ENCODE measurements at places on chromosomes 2 and 18.

DNA sequence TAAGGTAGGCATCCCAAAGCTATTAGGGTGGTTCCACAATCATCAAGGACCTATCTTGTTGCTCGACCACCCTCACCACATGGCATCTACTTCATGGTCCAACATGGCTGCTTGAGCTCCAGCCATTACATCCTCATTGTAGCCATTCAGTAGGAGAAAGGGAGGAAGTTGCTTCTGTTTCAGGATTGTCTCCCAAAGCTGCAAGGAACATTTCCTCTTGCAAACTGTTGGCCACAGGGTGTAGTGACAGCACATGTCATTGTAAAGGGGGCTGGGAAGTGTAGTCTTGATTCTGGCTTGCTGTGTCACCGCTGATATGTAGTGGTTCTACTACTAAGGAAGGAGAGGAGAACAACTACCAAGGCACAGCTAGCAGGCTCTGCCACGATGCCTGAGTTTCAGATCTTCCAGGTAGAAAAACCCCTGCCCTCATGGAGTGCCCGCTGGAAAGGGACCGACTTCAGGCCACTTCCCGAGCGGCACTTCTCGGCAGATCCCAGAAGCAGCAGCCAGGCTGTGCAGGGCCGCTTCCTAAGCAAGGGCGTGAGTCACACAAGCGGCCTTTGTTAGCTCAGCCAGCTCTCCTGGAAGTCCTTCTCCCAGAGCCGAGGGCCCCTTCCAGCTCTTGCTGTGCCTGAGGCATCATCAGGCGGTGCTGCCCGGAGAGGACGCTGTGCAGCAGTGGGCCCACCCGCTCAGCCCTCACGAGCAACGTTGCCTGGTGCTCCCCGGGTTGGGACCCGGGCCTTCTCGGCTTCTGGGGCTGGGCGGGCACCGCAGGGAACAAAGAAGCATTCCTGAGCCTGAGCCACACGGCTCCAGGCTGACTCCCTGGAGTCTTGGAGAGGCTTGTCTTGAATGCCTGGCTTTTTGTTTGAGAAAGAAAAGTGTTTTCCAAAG lies 58.2 kb downstream of the HS6ST1 start:
- DNase-seq: peak; percentile 52

DNA sequence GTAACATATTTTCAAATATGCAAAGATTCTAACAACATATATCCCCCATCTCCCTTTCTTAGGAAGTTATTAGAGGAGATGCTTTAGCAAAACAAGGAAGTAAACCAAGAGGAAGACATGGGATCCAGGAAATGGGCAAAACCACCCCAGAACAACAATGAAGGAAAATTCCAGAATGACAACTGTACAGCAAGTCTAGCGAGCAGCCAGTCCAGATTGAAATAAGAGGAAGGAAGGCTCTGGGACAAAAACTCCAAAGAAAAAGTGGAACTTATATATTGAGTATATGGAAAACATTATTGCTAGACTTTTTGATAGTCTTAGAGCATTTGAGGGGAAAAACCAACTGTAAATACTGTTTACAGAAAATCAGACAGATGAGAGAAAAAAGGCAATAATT lies 2.9 kb upstream of the ARPC2 start:
- no peak for DNase-seq

DNA sequence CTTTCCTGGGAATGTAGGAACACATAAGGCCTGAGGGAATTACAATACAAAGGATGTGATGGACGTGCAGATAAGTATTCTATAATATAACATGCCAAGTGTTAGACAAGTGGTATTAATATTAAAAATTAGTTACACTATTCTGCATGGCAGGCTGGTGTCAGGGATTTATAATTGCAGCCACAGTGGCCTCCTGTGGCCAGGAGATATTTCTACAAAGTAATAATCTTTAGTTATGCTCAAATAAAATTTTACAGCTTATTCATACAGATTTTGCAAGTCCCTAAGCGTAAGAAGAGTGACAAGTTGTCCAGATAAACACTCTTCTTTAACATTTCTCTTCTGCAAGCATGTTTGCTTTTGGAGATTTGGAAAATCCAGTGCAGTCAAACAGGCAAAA lies 90.4 kb upstream of the CBLN2 start:
- DNase-seq: no peak

- no peak for DNase-seq
Measured at GRCh38 chr2:187224989-187225388, 223.1 kb downstream of the CALCRL start.

DNA sequence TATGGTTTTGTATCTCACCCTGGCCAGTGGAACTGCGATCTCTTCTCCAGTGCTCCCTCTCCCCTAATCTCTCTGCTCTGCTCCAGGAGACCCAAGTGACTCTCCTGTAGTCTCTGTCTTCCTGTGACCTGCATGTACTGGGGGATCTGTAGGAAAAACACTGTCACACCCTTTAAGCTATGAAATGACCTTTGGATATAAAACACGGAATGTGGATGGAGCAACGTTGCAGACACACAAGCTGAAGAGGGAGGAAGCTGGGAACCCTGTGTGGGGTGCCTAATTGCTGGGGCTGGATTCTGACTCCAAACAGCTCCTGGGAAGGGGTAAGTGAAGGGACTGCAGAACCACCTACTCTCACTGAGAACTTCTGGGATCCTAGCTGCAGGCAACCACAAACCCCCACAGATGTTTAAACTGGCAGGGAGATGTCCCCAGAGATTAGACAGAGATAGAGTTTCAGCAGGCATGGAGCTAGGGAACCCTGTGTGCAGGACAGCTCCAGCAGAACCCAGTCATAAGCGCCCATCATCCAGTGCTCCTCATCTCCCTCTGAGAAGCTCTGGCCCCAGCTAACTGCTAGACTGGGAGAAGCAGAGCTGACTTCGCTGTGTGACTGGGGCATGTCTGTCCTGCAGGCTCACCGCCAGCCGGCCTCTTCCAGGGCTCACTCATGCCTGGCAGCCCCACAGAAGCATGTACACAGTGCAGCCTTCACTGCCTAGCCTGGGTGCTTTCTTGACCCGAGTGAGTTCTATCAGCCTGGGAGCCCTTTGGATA lies 482.7 kb upstream of the SETBP1 start:
- DNase-seq: no peak

- no peak for DNase-seq
Measured at GRCh38 chr2:142139384-142139783, 8.6 kb upstream of the LRP1B start.

DNA sequence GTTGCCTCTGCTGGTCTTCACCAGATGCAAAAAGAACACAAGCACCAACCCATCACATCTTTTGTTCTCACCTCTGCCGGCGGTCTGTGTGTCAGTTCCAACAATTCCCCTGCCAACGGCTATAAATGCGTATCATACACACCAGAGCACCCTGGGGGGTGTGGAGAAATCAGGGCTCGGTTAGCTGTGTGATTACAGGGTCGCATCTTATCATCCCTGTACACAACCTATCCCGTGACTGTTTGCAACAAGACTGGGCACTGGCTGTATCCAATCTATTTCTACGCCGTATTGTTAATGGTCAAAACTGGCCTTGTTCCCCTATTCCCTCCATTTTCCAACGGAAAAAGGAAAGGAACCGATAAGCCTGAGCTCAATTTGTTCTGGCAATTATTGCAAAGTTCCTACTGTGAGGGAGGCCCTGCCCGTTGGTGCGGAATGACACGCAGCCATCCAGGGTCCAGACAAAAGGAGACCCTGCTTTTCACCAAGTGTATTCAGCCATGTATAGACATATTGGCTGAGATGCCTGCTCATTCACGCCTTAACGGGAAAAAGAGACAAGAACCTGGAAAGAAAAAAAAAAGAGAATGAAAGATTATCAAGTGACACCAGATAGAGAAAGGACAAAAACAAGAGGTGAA lies 136.9 kb downstream of the CDH20 start:
- DNase-seq: no peak

- DNase-seq: peak; percentile 95
Measured at GRCh38 chr2:105396254-105397024, 2.4 kb downstream of the FHL2 start.

GRCh38 chr18:24231773-24232735 lies 93.2 kb downstream of the CABYR start:
- DNase-seq: peak; percentile 42

- no peak for DNase-seq
Measured at GRCh38 chr18:34207344-34207851, 17.3 kb downstream of the NOL4 start.

GRCh38 chr18:35106845-35107148 lies 65.6 kb downstream of the MAPRE2 start:
- no peak for DNase-seq

GRCh38 chr2:27306136-27306535 lies 2.1 kb downstream of the UCN start:
- no peak for DNase-seq

DNA sequence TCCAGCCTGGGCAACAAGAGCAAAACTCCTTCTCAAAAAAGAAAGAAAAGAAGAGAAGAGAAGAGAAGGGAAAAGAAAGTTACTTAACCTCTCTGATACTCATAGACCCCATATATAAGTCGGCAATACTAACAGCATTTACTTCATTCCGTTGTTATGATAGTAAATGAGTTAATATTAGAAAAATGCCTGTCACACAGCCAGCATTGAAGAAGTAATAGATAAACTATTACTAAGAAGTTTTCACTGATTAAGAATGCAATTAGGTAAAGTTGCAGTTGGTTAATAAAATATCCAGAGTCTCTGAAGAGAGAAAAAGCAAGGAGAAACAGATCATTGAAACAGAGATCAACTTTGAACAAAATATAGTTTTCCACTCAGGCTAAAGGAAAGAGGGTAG lies 161.3 kb upstream of the UBE2E3 start:
- DNase-seq: no peak

- DNase-seq: peak; percentile 32
Measured at GRCh38 chr18:9362869-9363268, 28.3 kb downstream of the TWSG1 start.

- DNase-seq: no peak
Measured at GRCh38 chr18:74534150-74534969, at the start of gene CNDP1. TSS of gene CNDP1 (plus strand) at chr18:74534500. CDS start at chr18:74534668, 168 bp downstream.

- DNase-seq: no peak
Measured at GRCh38 chr2:177740700-177741099, 331.9 kb downstream of the PDE11A start.

GRCh38 chr2:28412625-28413151 lies 20.0 kb downstream of the FOSL2 start:
- no peak for DNase-seq
